ENCODE measurements at places on chromosomes 7 and 10.

DNA sequence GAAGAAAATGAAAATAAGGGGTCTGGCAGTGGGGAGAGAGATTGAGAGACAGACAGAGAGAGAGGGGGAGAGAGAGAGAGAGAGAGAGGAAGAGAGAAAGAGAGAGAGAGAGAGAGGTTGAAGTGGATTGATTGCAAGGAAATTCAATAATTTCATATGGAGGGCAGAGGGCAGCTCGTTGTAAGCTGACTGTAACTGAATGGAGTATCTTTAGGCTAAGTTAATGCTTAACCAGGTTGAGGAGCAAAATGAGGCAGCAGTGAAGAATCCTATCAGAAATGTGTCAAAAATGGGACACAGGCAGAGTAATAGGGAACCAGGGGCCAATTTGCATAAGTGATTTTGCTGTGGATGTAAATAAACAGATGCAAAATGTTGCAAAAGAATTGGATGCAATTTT, 21.0 kb downstream of the BLNK start:
- no peak for DNase-seq

- no peak for DNase-seq
Measured at GRCh38 chr10:105908701-105909100, 1255.8 kb downstream of the SORCS1 start.

- no peak for DNase-seq
Measured at GRCh38 chr10:124943301-124944092, 1.6 kb downstream of the ZRANB1 start.

- no peak for DNase-seq
Measured at GRCh38 chr10:48184224-48184623, 90.3 kb downstream of the FRMPD2 start.

DNA sequence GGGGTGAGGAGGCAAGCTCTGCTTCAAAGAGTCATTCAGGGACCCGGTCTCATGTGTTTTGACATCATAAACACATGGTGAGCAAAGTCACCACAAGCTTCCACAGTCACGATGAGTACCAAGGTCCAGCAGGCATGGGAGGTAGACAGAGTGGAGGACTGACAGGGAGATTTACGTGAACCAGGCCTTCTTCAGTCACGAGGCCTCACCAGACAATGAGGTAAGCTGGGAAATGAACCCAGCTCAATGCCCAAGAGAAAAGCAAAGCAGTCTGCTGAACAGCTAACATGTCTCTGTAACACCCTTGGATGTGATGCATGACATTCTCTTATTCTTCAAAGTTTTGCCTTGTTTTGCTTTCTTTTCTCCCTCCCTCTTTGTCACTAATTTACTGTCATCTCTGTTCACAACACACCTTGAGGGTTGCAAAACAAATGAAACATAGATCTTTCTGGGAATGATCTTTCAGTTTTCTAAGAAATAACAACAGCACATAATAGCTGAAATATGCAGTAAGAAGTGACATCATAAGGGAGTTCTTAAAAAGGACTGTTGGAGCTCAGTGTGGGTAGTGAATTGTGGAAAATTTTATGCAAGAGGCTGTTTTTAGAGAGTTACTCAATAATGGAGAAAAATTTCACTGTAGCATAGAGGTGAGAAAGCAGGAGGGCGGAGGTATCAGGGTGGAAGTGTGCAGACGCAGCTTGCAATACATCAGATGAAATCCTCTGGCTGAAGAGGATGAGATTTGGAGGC, 9.0 kb downstream of the PPP1R17 start:
- no peak for DNase-seq

DNA sequence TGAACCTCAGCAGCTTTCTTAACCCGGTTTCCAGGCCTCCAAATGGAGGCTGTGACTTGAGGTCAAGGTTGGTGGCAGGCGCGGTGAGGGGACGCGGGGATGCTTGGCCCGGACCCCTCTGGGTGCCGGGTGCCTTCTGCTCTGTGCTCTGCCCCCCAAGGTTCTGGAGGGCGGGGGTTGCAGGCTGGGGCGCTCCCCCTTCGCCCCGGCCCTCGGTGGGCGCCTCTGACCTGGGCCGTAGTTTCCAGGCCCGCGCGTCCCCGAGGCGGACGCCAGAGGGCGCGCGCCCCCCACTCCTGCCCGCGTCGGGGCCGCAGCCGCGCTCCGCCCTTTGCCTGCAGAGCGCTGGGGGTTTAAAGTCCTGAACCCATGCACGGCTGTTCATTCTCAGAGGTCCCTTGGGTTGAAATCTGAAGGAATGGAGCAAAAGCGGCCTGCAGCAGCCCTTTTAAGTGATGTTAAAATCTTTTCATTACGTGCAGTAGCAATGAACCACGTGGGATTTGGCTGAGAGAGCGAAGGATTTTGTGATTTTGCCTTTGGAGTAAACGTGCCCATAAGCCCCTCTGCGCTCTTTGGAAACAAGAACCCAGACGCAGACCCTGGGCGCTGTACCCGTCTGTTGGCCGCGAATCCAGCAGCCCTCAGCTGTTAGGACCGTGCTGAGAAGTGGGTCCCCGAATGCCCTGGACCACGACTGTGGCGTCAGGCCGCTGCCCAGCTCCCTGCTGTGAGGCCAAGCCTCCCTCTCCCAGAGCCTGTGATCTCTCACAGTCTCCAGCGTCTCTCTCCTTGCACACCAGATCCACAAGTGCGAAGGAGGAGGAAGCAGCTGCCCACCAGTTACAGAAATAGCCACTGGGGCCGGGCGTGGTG, 135.0 kb downstream of the ACTR3B start:
- no peak for DNase-seq
